ENCODE measurements at places on chromosomes 7 and 10. TPM values are rescaled to one million over a fixed set of nuclear protein-coding genes. Genes with fewer than 3 reads are reported as not detected.
A peak's percentile ranks its signal among the peaks of the same experiment; 100 is the strongest.

EBLN1 gene
- polyA plus RNA-seq: not detected

SYT15B gene
- not detected for polyA plus RNA-seq

ARMS2 gene
- not detected for polyA plus RNA-seq

CYP2W1 gene
- polyA plus RNA-seq: 0.10 TPM

CFAP46 gene
- polyA plus RNA-seq: 4.9 TPM

METTL2B gene
- 27.8 TPM for polyA plus RNA-seq

SH2D4B gene
- not detected for polyA plus RNA-seq

SPDYE18 gene
- 0.24 TPM for polyA plus RNA-seq

ANKRD30A gene
- polyA plus RNA-seq: not detected

DNA sequence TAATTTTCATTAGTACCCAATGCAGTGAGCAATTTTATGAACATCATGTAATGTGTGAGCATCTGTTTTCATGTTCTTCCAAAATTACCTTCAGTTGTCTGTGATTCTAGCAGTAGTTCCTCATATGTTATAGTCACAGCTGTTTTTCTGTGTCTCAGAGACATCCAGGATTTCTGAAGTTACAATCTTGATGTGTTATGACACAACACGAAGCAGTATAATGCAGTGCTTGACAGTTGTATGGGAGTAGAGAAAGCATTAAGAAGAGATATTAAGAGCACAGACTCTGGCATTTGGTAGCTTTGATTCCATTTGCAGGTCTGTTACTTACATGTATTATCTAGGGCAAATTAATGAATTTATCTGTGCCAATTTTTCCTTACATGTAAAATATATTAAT, 414.7 kb upstream of the PCDH15 start:
- no peak for DNase-seq

GRCh38 chr7:90455163-90456030, 14.0 kb upstream of the PTTG1IP2 start:
- peak; percentile 61 for DNase-seq

DNA sequence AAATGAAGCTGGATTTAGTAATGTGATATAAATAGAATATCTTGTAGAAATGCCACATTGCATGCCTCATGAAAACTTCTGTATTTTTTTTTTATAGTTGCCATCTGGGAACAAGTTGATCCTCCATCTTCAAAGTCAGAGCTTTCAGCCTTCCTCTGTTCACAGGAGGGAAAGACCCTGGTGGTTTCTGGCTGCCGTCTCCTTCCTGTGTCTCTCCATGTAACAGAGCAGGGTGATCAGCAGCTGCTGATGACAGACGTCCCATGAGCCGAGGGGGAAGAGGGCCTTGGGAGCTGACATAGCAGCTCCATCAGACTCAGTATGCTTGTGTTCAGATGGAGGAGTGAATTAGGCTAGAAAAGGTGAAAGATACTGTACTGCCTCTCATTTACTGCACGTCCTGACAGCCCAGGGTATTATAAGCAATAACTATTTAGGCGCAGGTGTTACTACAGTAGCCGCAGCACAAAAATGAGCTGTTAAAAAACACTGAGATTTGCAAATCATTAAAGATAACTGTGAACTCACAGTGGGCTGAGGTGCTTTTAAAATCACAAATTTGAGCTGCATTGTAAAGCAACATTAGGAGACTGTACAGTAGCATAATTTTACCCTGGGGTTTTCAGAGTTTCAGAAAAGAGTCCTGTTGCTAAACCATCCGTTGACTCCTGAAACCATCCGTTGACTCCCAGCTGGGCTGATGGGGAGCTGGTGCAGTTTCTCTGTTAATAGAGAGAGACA, 103.3 kb downstream of the CFAP58 start:
- DNase-seq: no peak

- peak; percentile 40 for DNase-seq
Observed at GRCh38 chr10:84329196-84329611, 815 bp downstream of the CCSER2 start.

GRCh38 chr10:111338035-111338434, 261.2 kb downstream of the ADRA2A start:
- no peak for DNase-seq

DNA sequence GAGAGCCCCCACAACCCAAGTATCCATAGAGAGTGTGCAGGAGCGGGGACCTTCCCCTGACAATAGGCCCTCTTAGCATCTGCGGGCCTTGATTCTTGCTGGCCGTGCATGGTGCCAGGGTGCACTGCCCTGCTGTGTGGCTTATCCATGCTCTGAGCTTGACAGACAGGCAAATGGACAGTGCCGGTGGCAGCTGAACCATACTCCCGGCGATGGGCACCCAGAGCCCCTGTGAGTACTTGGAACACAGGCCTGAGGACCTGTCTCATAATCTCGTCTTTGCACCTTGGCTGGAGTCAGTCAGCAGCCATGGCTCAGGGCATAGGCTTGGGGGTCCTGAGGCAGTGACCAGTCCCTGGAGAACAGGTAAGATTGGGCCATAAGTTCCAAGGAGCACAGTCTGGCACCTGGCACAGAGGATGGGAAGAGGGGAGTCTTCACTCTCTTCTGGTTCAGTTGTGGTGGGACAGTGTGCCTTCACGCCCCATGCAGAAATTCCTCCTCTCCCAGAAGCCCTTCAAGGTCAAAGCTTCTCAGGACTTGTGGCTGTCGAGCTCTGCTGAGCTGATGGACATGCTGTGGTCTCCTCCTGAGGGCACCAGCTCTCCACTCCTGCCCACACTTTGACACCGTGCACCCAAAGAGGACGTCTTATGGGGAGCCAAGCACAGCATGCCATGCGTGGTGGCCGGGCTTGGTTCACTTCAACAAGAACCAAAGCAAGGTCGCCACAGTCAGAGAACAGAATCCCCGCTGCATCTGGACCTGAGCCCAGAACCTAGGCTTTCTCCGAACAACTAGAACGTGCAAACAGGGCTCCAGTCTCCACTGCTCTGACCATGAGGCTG, 59.4 kb upstream of the CAMK2B start:
- DNase-seq: no peak

DNA sequence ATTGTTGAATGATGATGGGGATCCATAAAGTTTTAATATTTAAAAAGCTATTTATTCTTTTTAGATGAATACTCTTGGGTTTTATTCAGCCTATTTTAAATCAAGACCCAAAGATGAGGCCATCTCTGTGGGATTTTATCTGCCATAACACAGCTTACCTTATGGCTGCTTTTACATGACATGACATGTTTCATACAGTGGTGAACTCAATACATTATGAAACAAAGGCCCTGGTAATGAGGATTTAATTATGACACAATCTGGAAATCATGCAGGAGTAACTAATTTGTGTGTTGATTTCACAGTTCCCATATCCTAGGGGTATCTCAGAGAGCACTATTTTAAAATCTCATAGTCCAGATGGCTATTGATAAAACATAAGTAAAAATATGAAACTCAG, 661.8 kb upstream of the FZD8 start:
- DNase-seq: no peak

- DNase-seq: no peak
Observed at GRCh38 chr7:73833251-73833919, 2.6 kb downstream of the CLDN4 start.

DNA sequence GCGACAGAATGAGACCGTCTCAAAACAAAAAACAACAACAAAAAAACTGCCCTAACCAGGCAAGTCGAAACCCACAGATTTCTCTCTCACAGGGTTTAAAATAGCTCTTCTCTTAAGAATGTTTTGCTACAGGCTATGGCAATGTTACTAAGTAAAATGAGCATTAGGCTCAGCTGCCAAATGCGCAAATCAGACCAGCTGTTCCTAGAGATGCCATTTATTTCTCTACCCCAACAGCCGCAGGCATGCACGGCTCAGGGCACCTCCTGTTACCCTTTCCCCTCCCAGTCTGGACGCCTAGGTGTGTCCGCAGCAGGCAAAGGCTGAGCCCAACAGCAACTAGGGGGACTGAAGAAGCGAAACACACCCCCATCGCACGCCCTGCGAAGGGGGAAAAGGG, 168.3 kb upstream of the MBL2 start:
- DNase-seq: no peak

DNA sequence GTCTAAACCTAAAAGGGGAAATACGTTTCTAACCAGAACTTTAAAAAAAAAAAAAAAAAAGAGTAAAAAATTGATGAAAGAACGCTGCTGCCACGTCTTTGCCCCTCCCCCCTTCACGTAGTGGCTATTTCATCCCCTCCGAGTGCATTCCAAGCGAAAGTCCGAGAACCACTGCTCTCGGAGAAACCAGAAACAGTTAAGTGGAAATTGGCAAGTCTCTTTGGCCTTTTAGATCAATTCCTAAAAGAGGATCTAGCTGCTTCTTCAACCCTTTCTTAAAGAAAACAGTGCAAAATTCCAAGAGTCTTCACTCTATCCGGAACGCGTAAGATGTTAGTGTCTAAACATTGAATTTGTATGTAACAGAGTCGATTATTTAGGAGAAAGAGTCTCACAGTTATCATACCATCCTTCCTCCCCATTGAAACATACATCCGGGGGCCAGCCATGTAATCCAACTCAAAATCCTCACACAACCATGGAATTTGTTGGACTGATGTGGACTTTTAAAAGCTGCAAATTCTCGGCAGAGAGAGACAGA, 1.1 kb downstream of the P4HA1 start:
- DNase-seq: peak; percentile 39

- DNase-seq: peak; percentile 20
Observed at GRCh38 chr10:59895629-59896116, 10.7 kb downstream of the CCDC6 start.

GRCh38 chr7:27165089-27165995, at the start of gene HOXA9:
Gene HOXA9 (minus strand): TSS chr7:27165537. CDS start chr7:27165457, 80 bp downstream.
- no peak for DNase-seq

DNA sequence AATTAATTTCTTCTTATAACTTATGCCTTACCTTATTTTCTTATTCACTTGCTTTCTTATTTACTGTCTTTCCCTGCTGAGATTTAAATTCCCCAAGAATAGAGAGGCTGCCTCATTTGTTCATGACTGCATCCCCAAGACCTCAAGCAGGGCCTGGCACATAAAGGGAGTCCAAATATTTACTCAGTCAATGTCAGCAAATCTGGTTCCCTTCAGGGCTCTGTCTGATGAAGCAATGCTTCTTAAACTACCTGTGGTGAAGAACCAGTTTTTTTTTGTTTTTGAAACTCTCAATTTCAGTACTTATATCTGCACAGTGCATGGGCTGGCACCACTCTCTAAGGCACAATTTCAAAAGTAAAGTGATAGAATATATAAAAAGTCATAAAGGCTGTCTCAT, 4.7 kb downstream of the ZNF239 start:
- DNase-seq: no peak

DNA sequence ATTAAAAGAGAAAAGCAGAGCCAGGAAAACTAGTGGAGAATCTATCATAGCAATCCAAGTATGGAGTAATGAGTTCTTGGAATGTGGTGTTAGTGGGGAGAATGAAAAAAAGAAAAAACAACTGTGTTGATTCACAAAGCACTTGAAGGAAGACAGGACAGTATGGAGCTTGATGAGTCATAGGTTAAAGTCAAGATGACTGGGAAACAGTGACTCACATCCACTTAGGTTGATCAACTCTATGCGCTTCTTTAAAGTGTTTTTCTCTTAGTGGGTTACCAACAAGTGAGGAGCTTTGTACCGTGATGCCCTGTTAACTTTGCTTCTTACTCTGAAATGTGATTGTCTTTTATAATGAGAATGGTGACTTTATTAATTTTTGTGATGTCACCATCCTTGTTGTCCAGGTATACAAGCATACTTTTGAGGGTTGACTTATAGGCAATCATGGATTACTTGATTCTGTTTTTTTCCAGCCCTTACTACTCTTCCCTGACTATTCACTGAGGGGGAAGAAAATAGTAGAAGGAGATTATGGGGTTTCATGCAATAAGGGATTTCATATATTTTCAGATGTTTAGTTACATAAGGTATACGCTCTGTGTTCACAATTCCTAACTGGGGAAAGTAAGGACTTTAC, 32.1 kb upstream of the MDFIC start:
- no peak for DNase-seq

GRCh38 chr7:2624293-2624886, 7.4 kb upstream of the TTYH3 start:
- no peak for DNase-seq

- no peak for DNase-seq
Observed at GRCh38 chr7:139683137-139683921, 94.5 kb downstream of the HIPK2 start.

- DNase-seq: no peak
Observed at GRCh38 chr7:36526863-36527548, 137.3 kb downstream of the ANLN start.

DNA sequence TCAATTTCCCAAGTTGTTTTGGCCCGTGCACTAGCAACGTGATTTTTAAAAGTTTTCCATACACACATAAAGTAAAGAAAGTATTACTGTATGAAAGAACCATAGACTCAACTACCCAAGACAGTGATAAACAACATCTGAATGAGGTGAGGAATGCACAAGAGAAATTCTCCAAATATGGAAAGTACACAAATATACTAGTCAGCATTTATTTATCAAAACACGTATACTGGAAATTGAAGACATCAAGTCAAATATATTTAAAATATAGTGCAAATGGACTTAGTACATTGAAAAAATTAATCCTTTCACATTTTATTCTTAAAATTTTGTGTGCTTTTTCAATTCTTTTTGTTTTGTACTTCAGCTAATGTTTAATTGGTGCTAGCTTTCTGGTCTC, 143.6 kb downstream of the ARL4A start:
- DNase-seq: no peak

- no peak for DNase-seq
Observed at GRCh38 chr7:41205600-41205999, 497.3 kb downstream of the INHBA start.

Data from SK-N-SH (cell line).